Omental fat pad (tissue), 4 donors: ENCODE measurements at places on chromosomes 2 and 18.
A peak's percentile ranks its signal among the peaks of the same experiment; 100 is the strongest.

DNA sequence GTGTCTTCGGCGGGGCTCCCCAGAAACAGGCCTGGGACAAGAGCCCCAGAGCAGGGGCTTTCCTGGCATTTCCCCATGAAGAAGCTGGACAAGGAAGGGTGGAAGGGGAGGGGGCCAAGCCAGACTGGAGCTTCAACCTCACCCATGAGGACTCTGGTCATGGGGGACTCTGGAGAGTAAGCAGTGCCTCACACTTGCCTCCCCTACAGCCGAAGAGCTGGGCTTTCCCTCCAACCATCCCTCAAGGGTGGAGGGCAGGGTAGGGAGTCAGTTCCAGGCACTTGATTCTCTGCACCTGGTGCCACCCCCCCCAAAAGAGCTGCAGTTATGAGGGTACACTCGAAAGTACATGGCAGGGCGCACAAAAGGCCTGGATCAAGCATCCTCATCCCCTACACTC, 246.6 kb downstream of the TFCP2L1 start:
- no peak for DNase-seq

- no peak for DNase-seq
These were observed 799 bp upstream of the KIF1A start for GRCh38 chr2:240820607-240821428.

GRCh38 chr2:196482119-196483065, 157.1 kb upstream of the CCDC150 start:
- no peak for DNase-seq

- DNase-seq: no peak
These were observed 295.8 kb upstream of the ZNF804A start for GRCh38 chr2:184302506-184302905.

DNA sequence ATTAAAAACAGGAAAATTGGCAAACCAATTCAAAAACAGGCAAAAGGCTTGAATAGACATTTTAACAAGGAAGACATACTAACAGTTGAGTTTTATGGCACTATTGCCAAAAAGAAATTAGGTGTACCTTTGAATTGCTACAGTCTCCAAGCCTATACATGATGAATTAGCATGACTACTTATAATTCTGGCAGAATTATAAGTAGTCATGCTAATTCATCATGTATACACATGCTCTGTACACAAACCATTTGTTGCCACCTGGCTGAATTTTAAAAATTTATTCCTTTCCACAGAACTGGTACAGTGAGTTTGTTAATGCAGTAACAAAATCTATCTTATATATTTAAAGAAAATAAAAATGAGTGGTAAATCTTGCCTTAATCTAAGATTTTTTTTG, 1332.0 kb upstream of the CRIM1 start:
- DNase-seq: no peak

GRCh38 chr2:223467196-223467595, 135.0 kb downstream of the SCG2 start:
- DNase-seq: no peak

- no peak for DNase-seq
These were observed 698.5 kb downstream of the NR4A2 start for GRCh38 chr2:155633887-155634570.

DNA sequence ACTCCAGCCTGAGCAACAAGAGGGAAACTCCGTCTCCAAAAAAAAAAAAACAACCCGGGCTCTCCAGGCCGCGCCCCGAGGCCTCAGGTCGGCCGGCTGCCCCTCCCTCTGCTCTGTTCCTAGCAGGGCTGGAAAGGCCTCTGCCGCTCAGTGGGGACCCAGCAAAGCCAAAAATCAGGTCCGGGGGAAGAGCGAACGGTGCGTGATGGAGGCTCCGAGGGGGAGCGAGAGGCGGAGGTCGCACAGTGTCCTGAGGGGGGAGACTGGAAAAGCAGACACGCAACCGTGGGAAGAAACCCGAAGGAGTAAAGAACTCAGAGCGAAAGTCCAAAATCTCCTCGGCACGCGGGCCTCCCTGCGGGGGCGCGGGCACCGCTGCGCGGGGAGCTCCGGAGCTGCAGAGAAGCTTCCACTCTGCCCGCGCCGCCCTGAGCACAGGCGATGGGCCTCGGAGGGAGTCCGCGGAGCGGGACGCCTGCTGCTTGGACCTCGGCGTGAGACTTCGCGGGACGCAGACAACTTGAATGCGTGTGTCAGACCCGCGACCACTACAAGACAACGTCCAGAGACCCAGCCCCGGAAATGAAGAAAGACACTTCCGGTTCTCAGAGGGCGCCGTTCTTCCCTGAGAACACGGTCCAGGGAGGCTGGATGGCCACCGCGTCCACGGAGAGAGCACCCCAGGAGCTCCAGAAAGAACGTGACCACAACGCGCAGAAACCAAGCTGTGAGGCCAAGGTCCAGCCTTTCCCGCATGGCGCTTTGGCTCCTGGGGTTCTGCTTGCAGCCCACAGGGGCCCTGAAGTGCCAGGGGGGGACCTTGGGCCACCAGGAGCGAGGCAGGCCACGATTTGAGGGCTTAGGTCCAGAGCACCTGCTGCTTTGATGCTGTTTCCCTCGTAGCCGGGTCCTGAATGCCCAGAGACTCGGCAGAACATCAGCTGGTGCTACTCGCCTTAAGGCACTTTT, 219.8 kb downstream of the DPP10 start:
- no peak for DNase-seq

GRCh38 chr2:43676322-43677050, at the start of gene C1GALT1C1L:
TSS of gene C1GALT1C1L (minus strand) at chr2:43676429. CDS start at chr2:43676322, 107 bp downstream.
- DNase-seq: no peak

DNA sequence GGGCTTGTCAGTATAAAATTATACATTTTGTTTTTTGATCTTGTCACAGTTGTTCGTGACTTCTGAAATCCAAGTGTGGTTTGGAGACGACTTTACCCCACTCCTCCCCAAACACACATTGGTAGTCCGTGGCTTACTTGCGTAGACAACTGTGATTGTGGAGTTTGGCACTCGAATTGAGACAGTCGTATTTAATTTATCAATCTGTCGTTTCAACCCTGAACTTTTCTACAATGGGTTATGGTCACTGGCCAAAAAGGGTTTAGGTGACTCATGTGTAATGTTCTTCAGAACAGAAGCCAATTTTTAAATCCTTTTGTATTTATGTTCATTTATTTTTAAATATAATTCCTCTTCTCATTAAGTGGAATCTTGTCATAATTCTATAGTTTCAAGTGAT, 129.9 kb downstream of the SPTBN1 start:
- no peak for DNase-seq

- no peak for DNase-seq
These were observed 163.3 kb upstream of the SIX3 start for GRCh38 chr2:44778221-44778654.

DNA sequence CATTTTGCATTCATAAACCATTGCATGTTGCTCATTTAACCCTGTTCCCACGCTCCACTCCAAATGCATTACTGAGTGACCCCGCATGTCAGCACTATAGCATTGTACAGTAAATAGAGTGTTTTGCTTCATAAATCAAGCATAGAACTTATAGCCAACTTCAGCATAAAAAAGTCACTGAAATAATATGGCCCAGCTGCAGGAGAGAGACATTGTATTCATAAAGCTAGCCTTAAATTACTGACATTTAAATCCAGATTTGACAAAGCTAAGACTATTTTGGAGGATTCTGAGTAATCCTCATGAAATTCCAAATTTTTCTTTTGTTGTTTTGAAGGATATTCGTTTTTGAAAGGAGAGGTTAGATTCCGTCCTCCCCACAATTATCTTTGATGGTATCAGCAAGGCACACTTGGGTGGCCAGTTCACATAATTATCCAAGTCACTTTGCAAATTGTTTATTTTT, 320.9 kb upstream of the TCF4 start:
- DNase-seq: no peak

DNA sequence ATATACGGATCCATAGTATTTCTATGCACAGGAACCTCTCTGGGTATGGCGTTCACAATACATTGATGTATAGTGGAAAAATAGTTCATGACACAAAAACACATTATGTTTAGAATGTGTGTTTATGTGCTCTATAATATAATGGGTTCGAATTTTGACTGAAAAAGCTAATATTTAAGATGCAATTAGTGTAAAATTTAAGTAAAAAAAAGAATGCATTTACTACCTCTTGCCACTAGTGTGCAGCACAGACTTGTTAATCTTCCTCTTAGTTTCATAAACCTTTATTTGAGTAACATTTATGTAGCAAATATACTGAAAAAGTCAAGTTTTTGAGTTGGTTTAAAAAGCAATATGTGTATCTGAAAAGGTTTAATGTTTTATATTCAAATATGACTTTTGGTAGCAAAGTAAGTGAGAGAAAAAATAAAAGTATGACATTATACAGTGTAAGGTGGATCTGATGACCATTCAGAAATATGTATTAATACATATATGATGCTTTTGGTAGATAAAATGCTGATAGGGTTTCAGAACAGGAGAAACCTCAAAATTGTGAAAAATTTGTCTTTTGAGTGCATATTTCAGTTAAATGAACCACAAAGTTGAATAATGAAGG, 49.4 kb downstream of the CCDC102B start:
- no peak for DNase-seq

GRCh38 chr2:224613543-224614286, 28.6 kb upstream of the CUL3 start:
- no peak for DNase-seq

DNA sequence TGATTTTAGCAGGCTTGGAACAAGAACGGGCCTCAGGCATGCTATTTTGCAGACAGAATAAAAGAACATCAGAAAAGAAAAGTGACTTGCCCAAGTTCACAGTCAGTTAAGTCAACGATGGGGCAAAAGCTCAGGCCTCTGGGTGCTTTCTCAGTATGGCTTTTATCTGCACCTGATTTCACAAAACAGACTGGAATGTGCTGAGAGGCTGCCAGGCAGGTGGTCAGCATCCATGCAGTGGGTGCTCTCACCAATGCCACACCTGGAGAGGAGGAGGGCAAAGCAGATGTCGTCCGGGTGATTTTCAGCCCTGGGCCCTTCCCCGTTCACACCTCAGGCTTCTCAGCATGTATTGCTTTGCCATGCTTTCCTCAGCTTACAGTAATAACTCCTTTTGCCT, 854.6 kb downstream of the RNF144A start:
- no peak for DNase-seq

DNA sequence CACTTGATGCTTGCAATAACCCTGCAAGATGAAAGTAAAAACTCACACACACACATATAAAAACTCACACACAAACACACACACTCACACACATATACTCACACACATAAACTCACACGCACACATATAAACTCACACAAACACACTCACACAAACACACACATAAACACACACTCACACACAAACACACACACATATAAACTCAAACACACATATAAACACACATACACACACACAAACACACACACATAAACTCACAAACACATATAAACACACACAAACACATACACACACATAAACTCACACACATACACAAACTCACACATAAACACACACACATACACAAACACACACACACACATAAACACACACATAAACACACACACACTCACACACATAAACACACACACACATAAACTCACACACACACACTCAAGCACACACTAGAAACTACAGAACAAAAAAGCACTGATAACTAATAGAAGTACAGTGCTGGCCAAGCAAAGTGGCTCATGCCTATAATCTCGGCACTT, 117.7 kb upstream of the TEKT4 start:
- no peak for DNase-seq

- DNase-seq: no peak
These were observed 267.8 kb upstream of the TRIB2 start for GRCh38 chr2:12448846-12449505.

GRCh38 chr2:9752441-9753275, 90.6 kb upstream of the TAF1B start:
- DNase-seq: no peak

- DNase-seq: no peak
These were observed 60.1 kb downstream of the TGIF1 start for GRCh38 chr18:3510024-3510423.

- DNase-seq: no peak
These were observed 34.1 kb upstream of the KCNF1 start for GRCh38 chr2:10877651-10878111.

DNA sequence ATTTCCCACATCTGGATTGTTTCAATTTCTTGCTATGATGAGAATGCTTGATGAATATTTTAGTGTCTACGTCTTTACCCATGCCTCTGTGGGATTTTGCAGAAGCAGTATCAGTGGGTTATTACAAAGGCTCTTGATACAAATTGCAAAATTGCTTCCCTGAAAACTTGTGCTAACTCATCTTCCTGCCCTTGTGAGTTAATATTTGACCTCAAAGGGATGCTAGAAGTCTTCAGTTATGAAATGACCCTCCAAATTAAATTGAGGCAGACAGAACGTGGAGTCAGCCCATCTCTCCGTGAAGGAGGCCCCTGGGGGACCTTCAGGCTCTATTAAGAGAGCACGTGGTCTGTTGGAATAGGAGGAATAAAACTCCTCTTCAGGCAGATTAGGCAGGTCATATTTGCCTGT, 239.2 kb upstream of the HS6ST1 start:
- no peak for DNase-seq

DNA sequence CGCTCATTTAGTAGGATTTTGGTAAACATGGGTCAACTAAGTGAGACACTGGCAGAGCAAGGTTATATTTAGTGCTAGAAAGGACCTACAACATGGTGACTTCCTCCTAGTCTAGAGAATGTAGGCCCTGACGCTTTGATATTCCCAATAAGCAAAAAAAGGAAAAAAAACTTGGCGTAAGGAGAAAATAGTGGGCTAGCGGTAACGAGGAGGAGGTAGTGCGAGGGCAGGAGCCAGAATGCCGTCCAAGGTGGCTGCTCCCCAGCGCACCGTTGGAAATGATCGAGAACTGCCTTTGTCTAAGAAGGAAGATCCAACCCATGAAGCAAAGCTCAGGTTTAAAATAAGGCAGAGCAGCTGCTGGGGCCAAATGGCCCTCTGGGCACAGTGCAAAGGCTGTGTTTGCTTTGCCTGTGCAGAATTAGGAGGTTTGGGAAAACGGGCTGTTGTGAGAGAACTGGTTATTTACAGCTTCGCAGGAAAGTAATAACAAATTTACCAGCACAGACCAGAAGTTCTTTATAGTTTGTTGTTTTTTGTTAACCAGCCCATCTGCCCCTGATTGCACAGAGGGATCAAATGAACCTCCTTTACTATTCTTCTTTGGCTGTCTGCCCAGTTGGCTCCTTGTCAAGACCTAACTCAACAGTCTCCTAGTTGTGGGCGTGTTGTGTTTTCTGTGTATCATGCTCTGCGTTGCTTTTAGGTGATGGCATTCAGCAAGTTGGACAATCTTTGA, 86.6 kb downstream of the ITGB1BP1 start:
- peak; percentile 69 for DNase-seq

GRCh38 chr2:181117206-181117925, 137.0 kb downstream of the UBE2E3 start:
- no peak for DNase-seq

- no peak for DNase-seq
These were observed 1.5 kb downstream of the ACSL3 start for GRCh38 chr2:222862106-222862908.

DNA sequence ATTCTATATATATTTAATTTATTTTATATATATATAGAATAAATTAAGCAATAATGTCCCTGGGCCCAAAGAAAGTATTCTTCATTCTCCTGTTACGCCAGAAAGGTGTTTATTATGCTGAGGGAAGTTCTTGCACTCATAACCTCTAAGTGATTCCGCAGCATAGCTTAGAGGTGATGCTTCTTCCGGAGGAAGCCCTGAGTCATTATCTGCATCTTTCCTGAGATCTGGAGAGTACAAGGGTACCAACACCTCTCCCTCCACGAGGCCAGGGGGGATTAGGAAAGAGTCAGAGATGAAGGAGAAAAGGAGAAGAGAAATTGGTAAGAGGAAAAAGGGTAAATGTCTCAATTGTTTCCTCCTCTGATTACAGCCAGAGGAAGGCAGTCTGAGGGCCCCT, 43.1 kb upstream of the RTN4 start:
- DNase-seq: no peak
